ENCODE measurements at places on chromosomes 16 and 17. TPM values are rescaled to one million over a fixed set of nuclear protein-coding genes. Genes with fewer than 3 reads are reported as not detected.

KRT33B gene
- total RNA-seq = not detected

WRAP53 gene
- total RNA-seq = 10.7 TPM

CES1 gene
- total RNA-seq = not detected

ANKRD40CL gene
- not detected for total RNA-seq

RAB26 gene
- total RNA-seq = 1.0 TPM

OR4D1 gene
- not detected for total RNA-seq

OMG gene
- total RNA-seq = 0.16 TPM

ARHGAP44 gene
- total RNA-seq = 0.42 TPM

TMEM208 gene
- 44.4 TPM for total RNA-seq

MFAP4 gene
- not detected for total RNA-seq

- H3K36me3 ChIP-seq = no peaks in the 10 kb centered on the region
- no peak overlapping the region for H3K4me3 ChIP-seq
- H3K4me1 ChIP-seq = no peaks in the 10 kb centered on the region
- no peak for DNase-seq
- peaks cover 5% of the 10 kb centered on the region for H3K27me3 ChIP-seq
- H3K27ac ChIP-seq = no peak overlapping the region
Observed at GRCh38 chr16:52819808-52820207, 232.9 kb downstream of the CHD9NB start.

- H3K27ac ChIP-seq = no peak overlapping the region
- H3K4me3 ChIP-seq = no peak overlapping the region
- H3K27me3 ChIP-seq = no peaks in the 10 kb centered on the region
- DNase-seq = no peak
Observed at GRCh38 chr16:12345349-12345748, 368.8 kb downstream of the SNX29 start.

DNA sequence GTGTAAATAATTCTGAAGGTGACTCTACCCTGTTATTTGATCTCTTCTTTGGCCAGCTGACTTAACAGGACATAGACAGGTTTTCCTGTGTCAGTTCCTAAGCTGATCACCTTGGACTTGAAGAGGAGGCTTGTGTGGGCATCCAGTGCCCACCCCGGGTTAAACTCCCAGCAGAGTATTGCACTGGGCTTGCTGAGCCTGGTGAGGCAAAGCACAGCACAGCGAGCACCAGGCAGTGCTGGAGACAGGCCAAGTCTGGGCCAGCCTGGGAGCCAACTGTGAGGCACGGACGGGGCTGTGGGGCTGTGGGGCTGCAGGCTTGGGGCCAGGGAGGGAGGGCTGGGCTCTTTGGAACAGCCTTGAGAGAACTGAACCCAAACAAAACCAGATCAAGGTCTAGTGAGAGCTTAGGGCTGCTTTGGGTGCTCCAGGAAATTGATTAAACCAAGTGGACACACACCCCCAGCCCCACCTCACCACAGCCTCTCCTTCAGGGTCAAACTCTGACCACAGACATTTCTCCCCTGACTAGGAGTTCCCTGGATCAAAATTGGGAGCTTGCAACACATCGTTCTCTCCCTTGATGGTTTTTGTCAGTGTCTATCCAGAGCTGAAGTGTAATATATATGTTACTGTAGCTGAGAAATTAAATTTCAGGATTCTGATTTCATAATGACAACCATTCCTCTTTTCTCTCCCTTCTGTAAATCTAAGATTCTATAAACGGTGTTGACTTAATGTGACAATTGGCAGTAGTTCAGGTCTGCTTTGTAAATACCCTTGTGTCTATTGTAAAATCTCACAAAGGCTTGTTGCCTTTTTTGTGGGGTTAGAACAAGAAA is 5.1 kb downstream of the STH start:
- no peak overlapping the region for H3K27ac ChIP-seq
- DNase-seq = peak; percentile 17
- H3K36me3 ChIP-seq = no peaks in the 10 kb centered on the region
- peaks cover 10% of the 10 kb centered on the region for H3K27me3 ChIP-seq
- H3K4me3 ChIP-seq = no peak overlapping the region

- H3K27me3 ChIP-seq = no peaks in the 10 kb centered on the region
- no peaks in the 10 kb centered on the region for H3K36me3 ChIP-seq
- DNase-seq = no peak
- H3K4me1 ChIP-seq = no peaks in the 10 kb centered on the region
Observed at GRCh38 chr16:4566144-4566543, 10.0 kb downstream of the C16orf96 start.

- no peak for DNase-seq
- peaks cover 24% of the 10 kb centered on the region for H3K36me3 ChIP-seq
- H3K27ac ChIP-seq = no peak overlapping the region
- no peaks in the 10 kb centered on the region for H3K27me3 ChIP-seq
Observed at GRCh38 chr17:43220511-43221125, 7.8 kb downstream of the CCDC200 start.

GRCh38 chr16:80804056-80804525 is 307 bp downstream of the CDYL2 start:
- peaks cover 9% of the 10 kb centered on the region for H3K4me1 ChIP-seq
- no peaks in the 10 kb centered on the region for H3K36me3 ChIP-seq
- H3K4me3 ChIP-seq = peak overlapping the region; percentile 74
- no peaks in the 10 kb centered on the region for H3K27me3 ChIP-seq

GRCh38 chr17:66787914-66788313 is 47.0 kb upstream of the CACNG5 start:
- no peaks in the 10 kb centered on the region for H3K4me1 ChIP-seq
- no peak overlapping the region for H3K4me3 ChIP-seq
- no peak overlapping the region for H3K27ac ChIP-seq

DNA sequence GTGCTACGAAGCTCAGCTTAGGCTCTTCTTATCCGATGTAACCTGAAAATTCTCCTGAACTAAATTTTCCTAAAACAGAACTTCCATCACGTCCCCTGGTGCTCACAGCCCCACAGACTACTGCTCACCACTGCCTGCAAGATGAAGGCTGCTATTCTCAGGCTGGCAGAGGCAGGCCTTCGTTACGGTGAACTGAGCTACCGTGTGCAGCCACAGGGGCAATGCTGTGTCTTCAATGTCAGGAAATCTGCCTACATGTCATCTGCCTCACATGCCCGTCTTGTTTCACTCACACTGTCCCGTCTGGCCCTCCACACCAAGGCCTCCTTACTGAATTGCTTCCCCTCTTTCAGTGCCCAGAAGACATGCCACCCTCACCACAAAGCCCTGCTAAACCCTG is 15.9 kb downstream of the EMC8 start:
- no peak overlapping the region for H3K4me3 ChIP-seq
- H3K4me1 ChIP-seq = peaks cover 12% of the 10 kb centered on the region
- no peak for DNase-seq
- peaks cover 48% of the 10 kb centered on the region for H3K36me3 ChIP-seq

DNA sequence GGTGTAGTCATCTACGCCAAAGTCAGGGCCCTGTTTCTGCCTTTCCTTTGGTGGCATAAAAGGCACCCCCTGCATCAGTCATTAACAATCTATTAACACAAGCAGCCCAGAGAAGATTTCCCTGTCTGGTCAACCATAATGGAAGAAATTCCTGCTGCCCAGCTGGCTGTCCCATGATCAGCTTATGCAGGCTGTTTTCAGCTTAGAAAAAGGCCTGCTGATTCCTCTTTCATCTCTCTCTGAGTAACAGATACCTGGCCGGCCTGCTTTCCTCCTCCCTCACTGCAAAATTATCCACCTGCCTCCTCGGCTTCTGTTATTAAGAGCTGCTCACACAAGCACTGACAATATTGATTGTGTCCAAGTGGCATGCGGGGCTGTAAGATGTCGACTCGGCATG is 70.3 kb upstream of the MMP2 start:
- H3K36me3 ChIP-seq = no peaks in the 10 kb centered on the region
- H3K27me3 ChIP-seq = peaks cover 17% of the 10 kb centered on the region
- H3K27ac ChIP-seq = no peak overlapping the region
- H3K4me1 ChIP-seq = peaks cover 9% of the 10 kb centered on the region
- no peak for DNase-seq
- H3K4me3 ChIP-seq = no peak overlapping the region

- H3K36me3 ChIP-seq = no peaks in the 10 kb centered on the region
- H3K27me3 ChIP-seq = no peaks in the 10 kb centered on the region
- no peak overlapping the region for H3K4me3 ChIP-seq
- no peak for DNase-seq
- H3K27ac ChIP-seq = no peak overlapping the region
Observed at GRCh38 chr17:76943781-76944213, 75.6 kb downstream of the MGAT5B start.

- no peaks in the 10 kb centered on the region for H3K27me3 ChIP-seq
- H3K27ac ChIP-seq = peak overlapping the region; percentile 99
- H3K4me3 ChIP-seq = peak overlapping the region; percentile 91
- peaks cover 24% of the 10 kb centered on the region for H3K36me3 ChIP-seq
Observed at GRCh38 chr16:11797957-11798299, 870 bp upstream of the ZC3H7A start.

- no peak overlapping the region for H3K4me3 ChIP-seq
- peaks cover 41% of the 10 kb centered on the region for H3K36me3 ChIP-seq
- no peak overlapping the region for H3K27ac ChIP-seq
- peak; percentile 83 for DNase-seq
Observed at GRCh38 chr17:78865682-78866390, 25.2 kb upstream of the USP36 start.

- no peaks in the 10 kb centered on the region for H3K27me3 ChIP-seq
- DNase-seq = peak; percentile 62
- no peak overlapping the region for H3K4me3 ChIP-seq
- peaks cover 17% of the 10 kb centered on the region for H3K4me1 ChIP-seq
Observed at GRCh38 chr16:1645914-1646525, 32.1 kb upstream of the JPT2 start.

DNA sequence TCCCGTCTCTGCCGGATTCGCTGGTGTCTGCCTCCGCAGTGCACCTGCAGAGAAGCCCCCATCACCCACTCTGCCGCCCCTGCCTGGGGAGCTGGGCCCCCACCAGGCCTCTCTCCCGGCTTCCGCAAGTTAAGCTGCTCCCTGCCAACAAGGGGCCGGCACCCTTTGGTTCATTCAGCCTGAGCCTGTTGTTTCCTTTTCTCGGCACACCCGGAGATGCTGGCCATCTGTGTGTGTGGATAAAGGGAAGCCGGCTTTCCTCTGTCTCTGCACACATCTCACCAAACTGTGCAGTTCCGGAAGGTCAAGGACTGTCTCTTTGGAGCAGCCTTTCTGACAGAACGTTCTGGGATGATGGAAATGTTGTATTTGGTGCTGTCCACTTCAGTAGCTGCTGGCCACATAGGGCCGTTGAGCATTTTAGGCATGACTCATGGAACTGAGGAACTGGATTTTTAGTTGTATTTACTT is 6.8 kb downstream of the MAPK8IP3 start:
- no peak for DNase-seq
- peaks cover 3% of the 10 kb centered on the region for H3K4me1 ChIP-seq
- no peak overlapping the region for H3K27ac ChIP-seq
- H3K27me3 ChIP-seq = no peaks in the 10 kb centered on the region

GRCh38 chr16:10077861-10078260 is 104.4 kb downstream of the GRIN2A start:
- H3K27ac ChIP-seq = no peak overlapping the region
- peaks cover 8% of the 10 kb centered on the region for H3K4me1 ChIP-seq
- no peaks in the 10 kb centered on the region for H3K27me3 ChIP-seq
- no peak overlapping the region for H3K4me3 ChIP-seq

- peaks cover 20% of the 10 kb centered on the region for H3K4me1 ChIP-seq
- H3K4me3 ChIP-seq = no peak overlapping the region
- no peaks in the 10 kb centered on the region for H3K27me3 ChIP-seq
- peak; percentile 73 for DNase-seq
Observed at GRCh38 chr16:19389246-19389645, 28.4 kb upstream of the TMC5 start.

- no peak overlapping the region for H3K4me3 ChIP-seq
- no peak overlapping the region for H3K27ac ChIP-seq
- H3K36me3 ChIP-seq = no peaks in the 10 kb centered on the region
- H3K4me1 ChIP-seq = no peaks in the 10 kb centered on the region
- no peak for DNase-seq
Observed at GRCh38 chr17:56244268-56244890, 91.1 kb downstream of the ANKFN1 start.

DNA sequence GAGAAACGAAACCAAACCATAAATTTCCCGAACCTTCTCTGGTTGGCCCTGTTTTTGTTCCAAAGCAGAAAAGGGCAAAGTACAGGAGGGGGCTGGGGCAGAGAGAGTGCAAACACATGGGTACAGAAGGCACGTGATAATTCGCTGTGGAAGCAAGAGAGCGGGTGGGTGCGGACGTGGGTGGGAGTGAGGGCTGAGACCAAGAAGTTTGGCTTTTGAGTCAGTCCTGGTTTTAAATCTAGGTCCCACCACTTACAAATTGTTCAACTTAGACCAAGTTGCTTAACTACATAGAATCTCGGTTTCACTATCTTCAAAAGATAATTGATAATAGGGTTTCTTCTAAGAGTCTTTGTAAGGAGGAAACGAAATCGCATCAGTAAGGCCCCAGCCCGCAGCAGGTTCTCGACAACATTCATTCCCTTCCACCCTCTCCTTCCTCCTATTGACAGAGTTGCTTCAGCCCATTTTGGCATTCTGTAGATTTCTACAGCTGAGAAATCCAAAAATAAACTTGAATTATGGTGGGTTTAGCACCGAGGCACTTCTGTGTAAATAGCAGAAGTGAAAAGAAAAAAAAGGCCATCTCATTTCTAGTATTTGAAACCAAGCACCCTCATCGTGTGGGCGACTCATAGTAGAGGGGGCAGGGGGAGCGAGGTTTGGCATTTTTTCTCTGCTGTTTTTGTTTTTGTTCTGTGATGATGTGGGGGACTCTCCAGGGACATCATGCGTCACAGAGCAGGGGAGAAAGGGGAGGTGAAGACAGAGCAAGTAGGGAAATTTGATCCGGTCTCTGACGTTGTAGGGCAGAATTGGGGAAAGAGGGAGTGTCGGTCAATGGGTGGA is 33.6 kb upstream of the CCR7 start:
- no peaks in the 10 kb centered on the region for H3K4me1 ChIP-seq
- H3K27me3 ChIP-seq = no peaks in the 10 kb centered on the region
- peak; percentile 16 for DNase-seq
- no peak overlapping the region for H3K4me3 ChIP-seq
- H3K27ac ChIP-seq = no peak overlapping the region

DNA sequence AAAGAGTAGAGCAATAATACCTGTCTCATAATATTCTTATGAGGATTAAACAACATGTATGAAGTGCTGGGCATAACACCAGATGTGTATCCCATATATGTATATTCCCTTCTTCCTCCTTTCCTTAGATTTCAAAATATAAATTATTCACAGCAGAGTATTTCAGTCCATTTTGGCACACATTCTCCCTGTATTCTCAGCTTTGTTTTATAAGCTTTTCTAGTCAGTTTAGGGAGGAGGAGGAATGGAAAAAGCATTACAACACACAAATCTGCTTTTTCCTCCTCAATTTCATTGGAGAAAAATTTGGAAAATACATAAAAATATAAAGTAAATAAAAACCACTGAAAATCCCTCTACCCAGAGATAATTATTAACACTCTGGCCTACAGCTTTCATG is 46.6 kb upstream of the CORO6 start:
- H3K36me3 ChIP-seq = peaks cover 48% of the 10 kb centered on the region
- DNase-seq = no peak
- no peaks in the 10 kb centered on the region for H3K4me1 ChIP-seq
- H3K4me3 ChIP-seq = no peak overlapping the region
- no peaks in the 10 kb centered on the region for H3K27me3 ChIP-seq
- H3K27ac ChIP-seq = no peak overlapping the region

DNA sequence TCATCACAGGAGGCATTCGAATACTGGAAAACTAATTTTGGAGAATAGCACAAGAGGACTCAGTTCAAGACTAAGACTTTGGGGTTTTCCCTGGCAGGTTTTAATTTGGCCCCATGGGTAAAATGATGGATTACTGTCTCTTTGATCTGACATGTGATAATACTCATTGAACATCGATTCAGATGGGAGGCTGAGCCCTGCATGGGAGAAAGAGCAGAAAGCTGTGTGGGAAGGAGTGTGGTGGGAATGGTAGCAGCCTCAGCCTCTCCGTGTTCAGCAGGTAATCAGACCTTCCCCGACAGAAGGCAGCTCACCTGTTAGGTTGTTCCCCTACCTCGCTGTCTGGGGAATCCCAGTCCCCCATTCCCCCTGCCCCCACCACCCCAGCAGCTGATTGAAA is 124.7 kb upstream of the TNRC6C start:
- no peak overlapping the region for H3K27ac ChIP-seq
- H3K4me1 ChIP-seq = peaks cover 22% of the 10 kb centered on the region
- H3K27me3 ChIP-seq = no peaks in the 10 kb centered on the region
- no peak overlapping the region for H3K4me3 ChIP-seq
